Fibroblast of villous mesenchyme (primary cell): ENCODE measurements at places on chromosomes 16 and 17.
A peak's percentile ranks its signal among the peaks of the same experiment; 100 is the strongest.

GRCh38 chr16:11205754-11206581 is 50.0 kb downstream of the SOCS1 start:
- DNase-seq = peak; percentile 48

GRCh38 chr16:67746846-67747245 is 27.7 kb upstream of the GFOD2 start:
- DNase-seq = no peak

DNA sequence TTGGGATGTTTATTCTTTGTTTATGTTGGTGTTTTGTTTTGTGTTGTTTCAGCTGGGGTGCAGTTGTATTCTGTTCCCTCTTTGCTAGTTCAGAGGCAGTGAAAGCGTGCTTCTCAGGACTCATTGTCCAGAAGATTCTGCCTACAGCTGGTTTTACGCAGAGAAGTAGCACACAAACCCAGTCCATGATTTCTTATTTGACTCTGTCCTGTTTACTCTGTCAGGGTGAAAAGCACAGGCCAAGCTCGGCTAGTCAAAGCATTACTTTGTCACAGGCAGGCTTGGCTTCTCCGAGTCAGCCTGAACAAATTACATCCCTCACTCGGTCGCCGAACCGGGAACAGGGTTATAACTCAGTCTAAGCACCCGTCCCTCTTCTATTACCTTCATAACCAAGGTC is 435.0 kb downstream of the MAF start:
- DNase-seq = no peak

- no peak for DNase-seq
These were observed 50.4 kb upstream of the CRISPLD2 start for GRCh38 chr16:84769416-84769815.

GRCh38 chr16:77169650-77170236 is 21.2 kb upstream of the MON1B start:
- DNase-seq = peak; percentile 33

GRCh38 chr17:329784-330420 is 22.7 kb downstream of the RPH3AL start:
- no peak for DNase-seq

DNA sequence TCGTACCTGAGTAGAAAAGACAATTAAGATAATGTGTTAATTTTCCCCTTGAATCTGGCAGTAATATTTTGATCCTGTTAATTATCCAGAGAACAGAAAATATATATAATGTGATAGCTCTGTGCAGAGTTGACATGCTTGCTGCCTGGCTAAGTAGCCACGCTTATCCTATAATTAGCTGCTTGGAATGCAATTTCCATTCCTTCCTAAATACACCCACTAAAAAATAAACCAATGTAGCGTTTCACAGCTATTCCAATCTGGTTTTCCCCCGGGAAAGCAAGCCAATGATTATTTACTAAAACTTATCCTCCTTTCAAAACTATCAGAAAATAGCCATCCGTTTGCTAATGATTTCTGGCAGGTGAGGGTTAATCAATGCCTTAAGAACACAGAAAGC is 134.5 kb upstream of the IRX5 start:
- DNase-seq = no peak

- no peak for DNase-seq
These were observed 2.1 kb downstream of the NME1 start for GRCh38 chr17:51155416-51155815.

- DNase-seq = no peak
These were observed 9.4 kb downstream of the CETP start for GRCh38 chr16:56970934-56971767.

DNA sequence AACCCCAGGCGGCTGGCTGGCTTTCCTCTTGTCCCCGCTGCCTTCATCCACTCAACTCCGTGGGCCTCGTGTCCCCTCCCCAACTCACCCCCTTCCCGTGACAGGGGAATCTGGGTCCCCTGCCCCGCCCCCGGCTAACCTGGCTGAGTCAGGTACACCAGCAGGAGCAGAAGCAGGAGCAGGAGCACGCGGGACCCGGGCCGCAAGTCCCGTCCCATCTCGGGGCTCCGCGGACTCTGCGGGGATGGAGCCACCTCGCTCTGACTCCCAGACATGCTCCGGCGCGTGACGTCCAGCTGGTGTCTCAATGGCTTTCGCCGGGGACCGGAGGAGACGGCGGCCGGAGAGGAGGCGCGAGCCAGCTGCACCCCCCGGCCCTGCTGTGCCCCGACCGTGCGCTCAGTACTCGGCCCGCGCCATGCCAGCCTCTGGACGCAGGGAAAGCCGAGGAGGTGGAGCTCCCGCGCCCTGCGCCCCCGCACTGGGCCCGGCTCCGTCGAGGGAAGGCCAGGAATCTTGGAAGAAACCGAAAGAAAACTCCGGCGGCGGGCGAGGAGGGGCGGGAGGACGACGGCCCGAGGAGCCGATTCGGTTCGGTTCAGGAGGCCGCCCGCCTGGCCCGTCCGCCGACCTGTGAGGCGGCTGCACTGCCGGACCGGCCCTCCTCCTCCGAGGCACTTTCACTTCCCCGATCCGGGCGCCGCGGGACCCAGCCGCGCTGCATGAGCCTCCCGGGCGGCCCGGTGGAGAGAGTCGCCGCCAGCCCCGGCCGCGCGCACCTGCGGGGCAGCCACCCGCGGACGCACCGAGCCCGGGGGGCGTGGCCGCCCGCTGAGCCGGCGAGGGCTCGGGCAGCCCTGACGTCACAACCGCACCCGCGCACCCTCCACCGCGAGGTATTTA is at the start of the genes CXCL16 and ZMYND15:
TSS of gene CXCL16 (minus strand) at position 807 of the 903 bp plus-strand sequence. CDS start at position 218, 589 bp downstream.
TSS of gene ZMYND15 (plus strand) at position 712 of the 903 bp plus-strand sequence. CDS start 716 bp downstream, outside the sequence.
- peak; percentile 36 for DNase-seq

DNA sequence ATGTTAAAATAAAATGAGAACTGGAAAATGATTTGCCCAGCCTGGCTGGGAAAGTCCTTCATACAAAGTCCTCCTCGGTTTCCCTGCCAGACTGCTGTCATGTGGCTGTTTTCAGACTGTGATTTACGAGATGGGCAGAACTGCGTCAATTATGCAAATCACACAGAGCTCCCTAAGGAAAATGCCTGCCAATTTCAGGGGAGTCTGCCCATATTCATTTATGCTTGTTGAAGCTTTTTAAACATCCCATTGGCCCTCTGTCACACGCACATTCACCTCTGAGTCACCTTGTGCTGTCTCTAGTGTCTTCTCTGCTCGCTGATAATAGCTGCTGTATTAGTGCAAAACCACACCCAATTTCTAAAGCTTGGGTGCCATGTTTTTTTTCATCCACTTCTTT is 81.7 kb upstream of the FAM20A start:
- no peak for DNase-seq

DNA sequence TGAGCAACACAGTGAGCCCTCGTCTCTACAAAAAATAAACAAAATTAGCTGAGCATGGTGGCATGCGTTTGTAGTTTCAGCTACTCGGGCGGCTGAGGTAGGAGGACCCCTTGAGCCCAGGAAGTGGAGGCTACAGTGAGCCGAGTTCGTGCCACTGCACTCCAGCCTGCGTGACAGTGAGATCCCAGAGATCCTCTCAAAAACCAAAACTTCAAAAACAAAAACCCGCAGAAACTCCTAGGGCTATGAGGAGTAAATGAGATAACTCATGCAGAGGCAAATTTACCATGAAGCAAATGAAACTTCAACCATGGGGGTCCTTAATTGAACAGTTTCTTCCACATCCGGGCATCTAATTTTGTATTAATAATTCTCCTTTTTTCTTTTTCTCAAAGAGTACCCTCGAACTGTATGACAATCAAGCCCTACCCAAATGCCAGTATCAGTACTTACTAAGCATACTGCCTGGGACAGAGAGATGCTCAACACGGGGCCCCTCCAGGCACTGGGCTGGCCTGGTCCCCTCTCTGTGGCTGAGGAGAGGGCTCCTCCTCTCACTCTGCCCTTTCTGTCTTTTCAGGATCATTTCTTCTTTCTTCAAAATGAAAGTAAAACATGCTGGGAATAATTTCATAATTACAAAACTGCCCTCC is 789 bp upstream of the PIPOX start:
- DNase-seq = no peak

- DNase-seq = no peak
These were observed 55.4 kb downstream of the NLK start for GRCh38 chr17:28097901-28098300.

GRCh38 chr17:75738218-75738802 is 17.1 kb downstream of the ITGB4 start:
- DNase-seq = no peak

DNA sequence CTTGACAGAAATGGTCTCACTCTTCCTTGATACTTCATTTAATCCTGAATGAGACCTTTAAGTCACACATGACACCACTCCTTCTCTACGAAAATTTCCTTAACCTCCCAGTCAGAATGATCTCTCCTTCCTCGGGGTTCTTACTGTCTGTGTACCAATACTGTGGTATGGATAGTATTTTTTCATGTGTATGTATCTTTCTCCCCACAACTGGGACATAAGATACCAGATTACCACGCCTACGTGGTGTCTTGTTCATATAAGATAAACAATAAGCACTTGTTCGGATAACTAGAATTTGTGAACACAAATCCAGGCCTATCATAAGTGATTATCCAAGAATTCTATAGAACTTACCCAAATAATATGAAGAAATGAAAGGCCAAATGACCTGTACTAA is 11.3 kb downstream of the NUP88 start:
- DNase-seq = no peak

DNA sequence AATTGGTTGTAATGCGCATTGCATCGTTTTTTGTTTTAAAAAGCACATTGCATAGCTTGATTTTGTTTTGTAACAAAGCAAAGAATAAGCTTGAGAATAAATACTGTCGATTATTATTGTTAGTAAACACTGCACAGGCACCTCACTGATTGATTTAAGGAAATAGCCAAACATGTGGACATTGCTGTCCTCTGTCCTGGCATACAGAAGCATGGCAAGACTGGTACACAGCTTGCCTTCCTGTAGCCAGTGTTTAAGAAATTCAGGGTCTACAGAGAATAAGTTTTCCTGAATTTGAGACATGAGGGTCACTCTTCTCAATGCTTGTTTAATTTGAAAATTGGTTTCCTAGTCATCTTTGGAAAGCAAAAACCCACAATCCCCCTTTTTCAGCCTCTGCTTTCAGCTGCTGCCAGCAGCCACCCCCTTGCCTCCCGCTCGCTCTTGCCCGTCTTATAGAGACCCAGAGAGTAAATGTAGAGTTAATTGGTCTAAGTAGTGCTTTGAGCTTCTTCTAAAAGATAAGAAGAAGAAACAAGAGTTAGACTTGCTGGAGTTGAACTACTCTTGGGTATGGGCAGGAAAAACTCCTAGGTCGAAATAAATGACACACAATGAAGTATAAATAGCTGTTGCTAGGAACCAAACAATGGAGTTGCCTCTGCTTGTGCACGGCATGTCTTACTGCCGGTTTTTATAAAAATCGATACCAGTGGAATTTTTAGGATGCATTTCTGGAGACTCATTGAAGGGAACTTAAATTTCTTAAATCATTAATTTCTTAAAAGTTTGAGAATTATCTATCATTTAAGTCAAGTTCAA is 116.6 kb downstream of the MRTFB start:
- no peak for DNase-seq

DNA sequence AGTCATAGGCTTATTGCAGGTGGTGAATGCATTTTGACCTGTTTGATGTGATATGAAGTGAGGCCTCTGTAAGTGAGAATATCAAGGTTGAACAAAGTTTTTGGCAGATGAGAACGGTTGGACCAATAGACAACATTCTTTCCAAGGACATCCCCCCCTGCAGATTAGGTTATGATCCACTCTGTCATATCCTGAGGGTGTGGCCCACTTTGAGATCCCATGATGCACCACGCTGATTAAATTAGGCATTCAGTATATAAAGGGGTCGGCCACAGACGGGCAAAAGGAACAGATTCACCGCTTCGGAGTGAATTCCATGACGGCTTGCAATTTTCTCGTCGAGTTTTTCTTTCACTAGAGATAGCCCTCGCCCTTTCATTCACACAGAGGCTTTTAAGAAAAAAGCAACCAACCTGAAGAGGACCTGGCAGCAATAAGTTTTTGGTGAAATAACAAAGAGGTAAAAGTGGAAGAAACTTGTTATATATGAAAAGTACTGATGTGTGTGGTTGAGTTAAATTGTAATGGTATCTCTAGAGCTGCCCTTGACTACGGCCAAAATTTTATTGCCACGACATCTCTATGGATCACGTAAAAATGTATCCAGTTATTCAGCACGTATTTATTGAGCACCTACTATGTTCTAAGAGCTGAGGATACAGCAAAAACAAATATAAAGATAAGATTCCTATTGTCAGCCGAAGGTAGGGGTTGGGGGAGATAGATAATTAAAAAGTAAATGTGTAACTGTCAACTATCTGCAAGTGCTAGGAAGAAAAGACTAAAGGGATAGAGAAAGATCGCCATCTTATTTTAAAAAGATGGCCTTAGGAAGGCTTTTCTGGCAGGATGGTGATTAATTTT is 1.7 kb upstream of the RBBP6 start:
- no peak for DNase-seq

DNA sequence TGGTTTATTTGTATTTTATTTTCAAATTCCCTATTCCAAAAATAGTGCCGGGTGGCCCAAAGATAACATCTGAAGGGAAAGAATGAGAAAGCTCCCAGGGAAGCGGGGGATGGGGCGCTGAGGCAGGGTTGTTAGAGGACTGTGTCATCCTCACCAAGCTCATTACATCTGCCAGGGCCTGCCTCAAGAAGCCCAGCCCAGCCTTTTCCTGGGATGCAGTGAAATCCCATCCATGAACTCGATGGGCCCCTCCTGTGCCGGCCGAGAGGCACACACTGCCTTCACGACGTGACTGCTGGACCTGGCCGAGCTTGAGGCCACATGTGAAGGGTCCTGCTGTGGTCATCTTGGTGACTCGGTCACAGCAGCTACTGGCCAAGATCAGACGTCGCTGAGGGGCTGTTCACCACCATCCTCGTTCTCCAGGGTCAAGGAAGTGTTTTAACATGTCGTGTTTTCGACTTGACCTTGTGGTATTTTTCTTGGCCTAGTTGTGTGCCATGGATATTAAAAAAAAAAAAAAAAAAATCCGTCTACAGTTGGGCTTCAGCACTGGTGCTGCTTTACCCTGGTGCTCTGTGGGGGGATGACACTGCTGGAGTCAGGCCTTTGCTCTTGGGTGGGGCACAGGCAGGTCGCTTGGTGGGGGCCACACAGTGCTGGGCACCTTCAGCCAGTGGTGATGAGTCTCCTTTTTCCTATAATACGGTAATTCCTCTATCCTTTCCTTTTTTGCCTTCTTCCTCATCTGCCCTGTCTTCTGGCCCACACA is 4.9 kb downstream of the TIMM22 start:
- peak; percentile 75 for DNase-seq

GRCh38 chr17:63999680-64000531 is 1.8 kb downstream of the PRR29 start:
- DNase-seq = no peak

- no peak for DNase-seq
These were observed 401.0 kb downstream of the HS3ST3B1 start for GRCh38 chr17:14701886-14702285.

GRCh38 chr17:19328441-19329061 is 34.0 kb downstream of the B9D1 start:
- no peak for DNase-seq

- DNase-seq = no peak
These were observed 282.9 kb upstream of the N4BP1 start for GRCh38 chr16:48892893-48893292.

GRCh38 chr16:80080287-80080851 is 460.4 kb upstream of the DYNLRB2 start:
- peak; percentile 20 for DNase-seq

- peak; percentile 79 for DNase-seq
These were observed 4.6 kb downstream of the SMCR8 start for GRCh38 chr17:18319604-18320256.
